GM12878 (cell line): ENCODE measurements at places on chromosomes 11 and 22. TPM values are rescaled to one million over a fixed set of nuclear protein-coding genes. Genes with fewer than 3 reads are reported as not detected.

The JHY gene
- total RNA-seq: 4.4 and 5.1 TPM in 2 replicates

DNA sequence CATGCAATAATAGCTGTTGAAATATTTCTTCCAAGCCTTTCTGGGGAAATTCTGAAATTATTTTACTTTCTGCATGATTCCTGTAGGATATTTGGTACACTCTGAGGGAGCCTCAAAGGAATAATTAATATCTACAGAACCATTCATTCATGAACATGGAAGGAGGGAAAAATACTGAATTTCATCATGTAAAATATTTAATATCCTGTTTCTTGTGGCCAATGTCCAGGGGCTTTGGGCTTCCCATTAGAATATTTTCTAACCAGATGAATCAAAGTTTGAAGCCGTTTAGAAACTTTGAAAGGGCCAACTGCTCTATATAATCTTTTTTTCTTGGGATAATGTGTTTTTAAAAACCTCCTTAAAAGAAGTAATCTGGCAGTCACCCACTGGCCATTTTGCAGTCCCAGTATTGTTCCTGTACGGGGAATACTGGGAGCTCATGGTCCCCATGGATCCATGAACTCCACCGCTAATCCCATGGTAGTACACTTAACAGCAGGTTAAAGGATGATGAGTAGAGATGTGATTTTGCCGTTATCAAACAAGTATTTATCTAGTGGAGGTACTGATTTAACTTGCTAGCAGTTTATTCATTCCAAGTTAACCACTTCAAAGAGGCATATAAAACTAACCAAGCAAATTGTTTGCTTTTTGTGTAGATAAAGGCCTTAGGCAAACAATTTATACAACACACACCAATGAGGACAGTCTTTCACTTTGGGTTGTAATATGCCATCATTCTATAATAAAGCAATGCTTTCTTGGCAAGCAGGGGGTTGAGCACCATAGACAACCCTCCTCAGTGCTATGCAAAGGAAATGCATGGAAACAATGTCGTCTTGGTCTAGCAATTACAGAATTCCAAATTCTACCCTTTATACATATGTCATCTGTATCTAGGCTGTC lies 34.5 kb upstream of the BLID start:
- DNase-seq: no peak
- no peak overlapping the region for H3K27ac ChIP-seq
- H3K4me1 ChIP-seq: no peaks in the 10 kb centered on the region
- H3K4me3 ChIP-seq: no peak overlapping the region
- no peaks in the 10 kb centered on the region for H3K27me3 ChIP-seq
- no peaks in the 10 kb centered on the region for H3K36me3 ChIP-seq

GRCh38 chr11:44402466-44403075 lies 92.6 kb upstream of the ALX4 start:
- H3K27ac ChIP-seq: no peak overlapping the region
- H3K4me1 ChIP-seq: no peaks in the 10 kb centered on the region
- no peaks in the 10 kb centered on the region for H3K36me3 ChIP-seq

DNA sequence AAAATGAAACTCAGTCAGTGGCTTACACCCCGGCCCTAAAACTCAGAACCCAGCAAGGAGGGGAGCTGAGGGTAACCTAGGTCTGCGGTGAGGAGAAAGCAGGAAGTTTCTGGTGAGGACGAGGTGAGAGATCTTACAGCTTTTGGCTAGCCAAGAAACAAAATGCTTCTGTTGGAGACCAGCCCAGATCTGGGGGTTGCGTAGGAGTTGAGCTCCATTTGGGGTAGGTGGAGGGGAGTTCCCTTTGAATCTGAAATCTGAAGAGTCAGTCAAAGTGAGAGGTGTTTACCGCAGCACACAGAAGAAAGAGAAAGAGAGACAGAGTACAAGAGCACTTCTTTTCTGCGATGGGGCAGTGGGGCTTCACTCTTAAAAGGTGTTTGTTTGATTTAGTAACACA lies 29.6 kb downstream of the EHF start:
- peak; percentile 91 for DNase-seq
- peak overlapping the region; percentile 20; the same call in 1 of the 2 replicates for H3K27ac ChIP-seq
- H3K4me1 ChIP-seq: peaks cover 41% of the 10 kb centered on the region
- H3K27me3 ChIP-seq: no peaks in the 10 kb centered on the region; the same call in 1 of the 2 replicates

The CD6 gene
- 11.2 and 17.6 TPM in 2 replicates for total RNA-seq

DNA sequence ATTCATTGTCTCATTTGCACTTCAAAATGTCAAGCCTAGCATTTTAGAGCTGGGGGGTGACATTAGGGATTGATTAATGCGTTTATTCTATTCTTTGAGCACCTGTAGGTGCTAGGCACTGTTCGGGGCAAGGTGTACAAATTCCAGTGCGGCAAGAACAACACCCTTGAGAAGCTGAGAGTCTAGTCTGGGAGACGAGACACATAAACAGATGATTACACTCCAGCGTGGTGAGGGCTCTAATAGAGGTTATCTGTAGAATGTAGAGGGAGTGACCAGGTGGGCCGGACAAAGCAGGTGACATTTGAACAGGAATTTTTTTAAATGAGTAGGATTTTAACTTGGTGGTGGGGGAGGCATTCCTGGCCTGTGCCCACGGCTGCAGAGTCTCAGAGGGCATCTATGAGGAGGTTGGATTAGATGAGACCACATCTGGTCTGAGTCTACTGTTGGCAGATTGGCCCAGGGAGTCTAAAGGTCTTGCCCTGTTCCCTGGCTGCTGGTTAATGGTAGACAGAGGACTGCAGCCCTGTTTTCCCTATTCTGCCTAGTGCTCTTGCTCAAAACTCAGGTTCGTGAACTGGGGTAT lies 970 bp downstream of the CAT start:
- H3K4me3 ChIP-seq: peak overlapping the region; percentile 86
- H3K27ac ChIP-seq: peak overlapping the region; percentile 91
- peaks cover 26% of the 10 kb centered on the region for H3K4me1 ChIP-seq
- no peaks in the 10 kb centered on the region for H3K36me3 ChIP-seq

GRCh38 chr22:45398214-45398613 lies 15.2 kb downstream of the SMC1B start:
- no peak overlapping the region for H3K4me3 ChIP-seq
- H3K4me1 ChIP-seq: no peaks in the 10 kb centered on the region
- no peak overlapping the region for H3K27ac ChIP-seq
- no peaks in the 10 kb centered on the region for H3K27me3 ChIP-seq
- DNase-seq: no peak

DNA sequence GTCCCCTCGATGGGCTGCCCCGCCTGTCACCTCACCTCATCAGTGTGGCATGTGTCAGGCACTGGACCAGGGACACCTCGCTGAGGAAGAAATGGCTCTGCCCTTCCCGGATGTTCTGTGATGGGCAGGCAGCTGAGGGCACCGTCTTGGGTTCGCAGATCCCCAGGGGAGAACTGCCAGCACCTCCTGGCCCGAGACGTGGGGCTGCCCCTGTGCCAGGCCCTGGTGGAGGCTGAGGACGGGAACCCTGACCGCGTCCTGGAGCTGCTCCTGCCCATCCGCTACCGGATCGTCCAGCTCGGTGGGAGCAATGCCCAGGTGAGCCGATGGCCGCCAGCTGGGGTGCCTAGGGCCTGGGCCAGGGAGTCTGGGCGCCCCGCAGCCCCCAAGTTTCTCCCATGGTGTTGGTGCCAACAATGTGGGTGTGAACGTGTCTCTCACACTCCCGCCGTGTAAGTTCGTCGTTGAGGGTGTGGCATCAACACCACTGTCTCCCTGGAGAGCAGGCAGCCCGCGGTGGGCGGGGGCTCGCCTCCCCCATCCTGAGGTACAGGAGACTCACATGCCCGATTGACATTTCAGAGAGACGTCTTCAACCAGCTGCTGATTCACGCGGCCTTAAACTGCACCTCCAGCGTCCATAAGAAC lies 7.3 kb upstream of the GTSE1 start:
- peaks cover 8% of the 10 kb centered on the region for H3K36me3 ChIP-seq
- H3K27ac ChIP-seq: peak overlapping the region; percentile 86; the same call in 1 of the 2 replicates
- no peak overlapping the region for H3K4me3 ChIP-seq
- peaks cover 33% of the 10 kb centered on the region for H3K4me1 ChIP-seq
- no peaks in the 10 kb centered on the region for H3K27me3 ChIP-seq
- DNase-seq: no peak

The ADM2 gene
- 0.31 and 0.48 TPM in 2 replicates for total RNA-seq

DNA sequence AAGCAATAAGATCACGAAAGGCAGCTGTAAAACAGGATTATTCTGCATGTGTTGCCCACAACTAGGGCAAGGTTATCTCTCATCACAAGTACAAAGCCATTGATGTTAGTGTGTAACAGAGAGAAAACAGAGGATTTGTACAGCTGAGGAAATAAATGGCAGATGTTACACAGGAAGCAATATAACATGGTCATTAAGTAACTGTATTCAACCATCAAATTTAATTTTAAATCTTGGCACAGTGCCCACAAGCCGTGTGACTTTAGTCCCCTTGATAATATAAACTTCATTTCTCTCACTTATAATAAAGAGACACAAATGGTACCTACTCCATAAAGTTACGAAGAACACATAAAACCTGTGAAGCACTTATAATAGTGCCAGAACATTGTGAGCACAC lies 17.3 kb downstream of the OR51E2 start:
- no peaks in the 10 kb centered on the region for H3K27me3 ChIP-seq
- H3K4me3 ChIP-seq: no peak overlapping the region
- no peaks in the 10 kb centered on the region for H3K4me1 ChIP-seq
- no peak for DNase-seq
- H3K36me3 ChIP-seq: no peaks in the 10 kb centered on the region

- H3K4me1 ChIP-seq: no peaks in the 10 kb centered on the region
- no peaks in the 10 kb centered on the region for H3K36me3 ChIP-seq
- no peak overlapping the region for H3K27ac ChIP-seq
- no peak overlapping the region for H3K4me3 ChIP-seq
Measured at GRCh38 chr11:58787903-58788302, 56.2 kb upstream of the GLYAT start.

GRCh38 chr11:19672586-19673206 lies 39.9 kb upstream of the NAV2 start:
- H3K36me3 ChIP-seq: no peaks in the 10 kb centered on the region
- no peak overlapping the region for H3K27ac ChIP-seq
- H3K4me3 ChIP-seq: no peak overlapping the region
- no peaks in the 10 kb centered on the region; the same call in 1 of the 2 replicates for H3K27me3 ChIP-seq
- no peak for DNase-seq

DNA sequence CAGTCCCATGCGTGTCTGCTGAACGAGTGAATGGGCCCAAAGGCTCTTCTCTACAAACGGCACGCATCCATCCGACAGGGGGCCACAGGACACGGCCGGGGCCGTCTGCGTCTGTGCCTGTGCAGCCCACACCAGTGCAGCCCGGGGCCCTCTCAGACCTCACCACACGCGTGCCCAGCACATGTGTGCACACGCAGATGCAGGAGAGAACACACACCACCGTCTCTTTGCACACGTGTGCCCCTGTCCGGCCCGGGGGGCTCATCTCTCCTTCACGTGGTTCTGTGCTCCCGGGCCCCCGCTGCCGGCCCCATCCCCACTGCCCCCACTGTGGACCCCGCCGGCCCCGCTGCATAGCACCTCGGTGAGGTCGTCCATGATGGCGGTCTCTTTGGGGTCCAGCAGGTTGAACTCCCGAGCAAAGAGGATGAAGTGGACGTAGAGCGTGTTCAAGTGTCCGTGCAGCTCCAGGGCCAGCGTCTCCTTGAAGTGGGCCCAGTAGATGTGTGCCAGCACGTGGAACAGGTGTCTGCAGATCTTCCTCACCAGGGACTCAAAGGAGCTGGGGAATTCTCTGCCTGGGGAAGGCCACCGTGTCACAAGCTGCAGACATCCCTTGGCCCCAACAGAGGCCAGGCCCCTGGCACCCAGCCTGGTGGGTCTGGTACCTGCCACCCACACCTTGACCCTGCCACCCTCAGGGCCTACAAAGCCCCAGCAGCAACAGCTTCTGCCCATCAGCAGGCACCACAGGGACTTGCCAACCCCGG lies 16.5 kb downstream of the MOB2 start:
- DNase-seq: no peak
- no peaks in the 10 kb centered on the region for H3K4me1 ChIP-seq
- no peaks in the 10 kb centered on the region for H3K27me3 ChIP-seq
- H3K36me3 ChIP-seq: no peaks in the 10 kb centered on the region
- H3K4me3 ChIP-seq: no peak overlapping the region
- no peak overlapping the region for H3K27ac ChIP-seq

GRCh38 chr11:61579676-61580270 lies 1.1 kb downstream of the SYT7 start:
- peaks cover 10% of the 10 kb centered on the region for H3K27me3 ChIP-seq
- no peak overlapping the region for H3K4me3 ChIP-seq
- H3K27ac ChIP-seq: no peak overlapping the region
- no peaks in the 10 kb centered on the region for H3K4me1 ChIP-seq

GRCh38 chr11:31711137-31711536 lies 100.0 kb downstream of the PAX6 start:
- DNase-seq: no peak
- no peaks in the 10 kb centered on the region for H3K4me1 ChIP-seq
- no peak overlapping the region for H3K27ac ChIP-seq
- no peaks in the 10 kb centered on the region for H3K27me3 ChIP-seq
- H3K36me3 ChIP-seq: no peaks in the 10 kb centered on the region
- H3K4me3 ChIP-seq: no peak overlapping the region

GRCh38 chr11:126352934-126353801 lies 2.3 kb upstream of the ST3GAL4 start:
- peak; percentile 15 for DNase-seq
- H3K4me3 ChIP-seq: no peak overlapping the region
- H3K27me3 ChIP-seq: no peaks in the 10 kb centered on the region

GRCh38 chr11:22703591-22703990 lies 37.2 kb downstream of the GAS2 start:
- H3K27ac ChIP-seq: no peak overlapping the region
- no peak overlapping the region for H3K4me3 ChIP-seq
- H3K27me3 ChIP-seq: no peaks in the 10 kb centered on the region
- no peak for DNase-seq

- H3K4me1 ChIP-seq: no peaks in the 10 kb centered on the region
- DNase-seq: no peak
- no peak overlapping the region for H3K27ac ChIP-seq
- no peak overlapping the region for H3K4me3 ChIP-seq
Measured at GRCh38 chr11:33934450-33934849, 42.6 kb upstream of the LMO2 start.

DNA sequence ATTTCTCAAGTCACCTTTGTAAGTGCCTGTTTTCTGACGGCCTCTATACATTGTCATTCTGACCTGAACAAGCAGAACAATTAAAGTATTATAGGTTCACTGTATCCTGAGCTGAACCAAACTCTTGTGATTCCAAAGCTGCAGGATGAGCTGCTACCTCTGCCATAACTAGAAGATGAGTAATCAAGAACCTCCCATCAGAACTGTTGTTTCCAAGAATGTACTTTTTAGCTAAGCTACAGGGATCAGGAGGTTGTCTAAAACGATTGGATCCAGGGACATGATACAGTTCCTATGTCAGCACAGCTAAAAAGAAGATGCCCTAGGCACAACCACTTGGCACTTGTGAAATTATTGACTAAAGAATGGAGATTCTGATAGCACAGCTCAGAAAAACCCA lies 288.4 kb upstream of the CCDC90B start:
- no peaks in the 10 kb centered on the region for H3K4me1 ChIP-seq
- no peak for DNase-seq
- H3K27me3 ChIP-seq: no peaks in the 10 kb centered on the region
- no peak overlapping the region for H3K27ac ChIP-seq
- no peak overlapping the region for H3K4me3 ChIP-seq
